CD4-positive, CD25-positive, alpha-beta regulatory T cell (primary cell): ENCODE measurements at places on chromosomes 6 and 20.
A peak's percentile ranks its signal among the peaks of the same experiment; 100 is the strongest.

- H3K4me3 ChIP-seq = no peak overlapping the region
- H3K36me3 ChIP-seq = no peaks in the 10 kb centered on the region
- H3K27me3 ChIP-seq = no peaks in the 10 kb centered on the region
- H3K27ac ChIP-seq = no peak overlapping the region
- no peak for DNase-seq
- no peaks in the 10 kb centered on the region for H3K4me1 ChIP-seq
Observed at GRCh38 chr20:5614506-5614905, 135.7 kb upstream of the SHLD1 start.

DNA sequence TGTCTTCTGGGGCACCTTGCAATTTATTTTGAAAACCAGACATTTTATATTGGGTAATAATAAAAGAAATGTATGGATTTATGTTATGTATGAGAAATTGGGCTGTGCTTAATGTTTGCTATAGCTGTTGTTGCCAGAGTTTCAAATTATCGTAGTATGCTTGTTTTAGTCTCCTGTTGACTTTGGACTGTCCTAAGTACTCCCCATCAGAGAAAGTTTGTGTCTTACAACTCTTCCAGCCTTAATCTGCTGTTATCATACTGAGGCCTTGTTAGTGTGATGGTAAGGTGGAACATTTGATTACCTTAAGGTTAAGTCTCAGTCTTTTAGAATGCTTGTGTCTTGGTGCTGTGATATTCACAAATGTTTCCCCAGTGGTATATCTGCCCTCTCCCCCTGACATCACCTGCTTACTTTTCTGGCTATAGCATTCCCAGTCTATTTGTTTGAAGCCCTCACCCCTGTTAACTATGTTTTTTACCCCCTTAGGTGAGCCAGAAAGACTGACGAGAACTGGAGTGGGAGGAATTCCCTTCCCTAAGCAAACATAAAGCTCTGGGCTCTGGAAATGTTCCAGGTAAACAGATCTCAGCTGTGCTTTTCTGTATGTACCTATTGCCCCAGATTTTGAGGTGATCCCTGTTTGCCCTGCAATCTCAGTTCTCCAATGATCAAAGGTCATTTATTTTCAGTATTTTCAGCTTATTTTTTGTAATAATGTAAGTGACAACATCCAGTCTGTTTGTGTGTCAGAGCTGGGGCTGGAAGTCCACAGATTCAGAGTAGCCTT lies 581.1 kb upstream of the CITED2 start:
- H3K27ac ChIP-seq = no peak overlapping the region
- H3K4me3 ChIP-seq = no peak overlapping the region
- H3K36me3 ChIP-seq = no peaks in the 10 kb centered on the region
- no peaks in the 10 kb centered on the region for H3K4me1 ChIP-seq
- no peak for DNase-seq

GRCh38 chr20:15740046-15740775 lies 833.0 kb downstream of the KIF16B start:
- H3K4me1 ChIP-seq = no peaks in the 10 kb centered on the region
- no peaks in the 10 kb centered on the region for H3K36me3 ChIP-seq
- H3K27ac ChIP-seq = no peak overlapping the region
- H3K4me3 ChIP-seq = no peak overlapping the region
- no peaks in the 10 kb centered on the region for H3K27me3 ChIP-seq

- no peak for DNase-seq
- H3K27ac ChIP-seq = no peak overlapping the region
- peaks cover 2% of the 10 kb centered on the region for H3K27me3 ChIP-seq
- no peaks in the 10 kb centered on the region for H3K36me3 ChIP-seq
- H3K4me1 ChIP-seq = no peaks in the 10 kb centered on the region
Observed at GRCh38 chr6:45654673-45655072, 276.9 kb upstream of the SUPT3H start.

GRCh38 chr20:35129647-35130069 lies 17.5 kb downstream of the EDEM2 start:
- H3K27me3 ChIP-seq = no peaks in the 10 kb centered on the region
- H3K4me1 ChIP-seq = no peaks in the 10 kb centered on the region
- H3K4me3 ChIP-seq = no peak overlapping the region
- no peak overlapping the region for H3K27ac ChIP-seq
- peak; percentile 16 for DNase-seq
- H3K36me3 ChIP-seq = peaks cover 66% of the 10 kb centered on the region
